NCI-H446 (cell line): ENCODE measurements at places on chromosomes 11 and 22.

- no peak for DNase-seq
Observed at GRCh38 chr11:2653198-2653551, 46.6 kb downstream of the KCNQ1OT1 start.

DNA sequence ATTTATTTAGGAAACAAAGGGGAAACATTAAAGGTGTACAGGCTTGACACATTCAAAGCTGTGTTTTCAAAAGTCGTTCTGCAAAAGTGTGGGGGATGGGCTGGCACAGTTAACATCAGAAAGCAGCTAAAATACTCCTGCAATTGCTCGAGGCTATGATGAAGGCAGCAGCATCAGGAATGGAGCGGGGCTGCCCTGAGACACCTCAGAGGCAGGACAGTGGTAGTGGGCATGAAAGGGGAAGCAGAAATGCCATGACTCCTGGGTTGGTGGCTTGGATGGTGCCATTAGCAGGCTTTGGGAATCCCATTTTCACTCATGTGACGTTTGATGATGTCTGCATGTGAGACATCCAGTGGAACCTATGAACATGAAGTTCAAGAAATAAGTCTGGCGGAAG, 646 bp downstream of the NCAPD3 start:
- no peak for DNase-seq

- no peak for DNase-seq
Observed at GRCh38 chr22:35782504-35782903, 64.8 kb downstream of the APOL5 start.

DNA sequence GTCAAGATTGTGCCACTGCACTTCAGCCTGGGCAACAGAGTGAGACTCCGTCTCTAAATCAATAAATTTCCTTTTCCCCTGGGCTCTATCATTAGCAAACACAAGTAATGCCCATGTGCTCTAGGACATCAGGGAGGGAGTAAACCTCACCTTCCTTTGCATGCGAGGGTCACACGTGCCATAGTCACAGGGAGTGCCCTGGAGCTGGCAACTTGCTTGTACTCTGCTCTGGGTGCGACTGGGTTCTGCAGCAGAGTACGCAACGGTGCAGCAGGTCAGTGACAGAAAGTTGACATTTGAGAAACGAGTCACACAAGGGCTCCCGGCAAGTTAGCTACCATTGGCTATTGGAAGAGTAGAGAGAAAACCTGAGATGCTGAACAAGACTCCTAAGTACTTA, 32.6 kb upstream of the CHKA start:
- DNase-seq, result no peak

DNA sequence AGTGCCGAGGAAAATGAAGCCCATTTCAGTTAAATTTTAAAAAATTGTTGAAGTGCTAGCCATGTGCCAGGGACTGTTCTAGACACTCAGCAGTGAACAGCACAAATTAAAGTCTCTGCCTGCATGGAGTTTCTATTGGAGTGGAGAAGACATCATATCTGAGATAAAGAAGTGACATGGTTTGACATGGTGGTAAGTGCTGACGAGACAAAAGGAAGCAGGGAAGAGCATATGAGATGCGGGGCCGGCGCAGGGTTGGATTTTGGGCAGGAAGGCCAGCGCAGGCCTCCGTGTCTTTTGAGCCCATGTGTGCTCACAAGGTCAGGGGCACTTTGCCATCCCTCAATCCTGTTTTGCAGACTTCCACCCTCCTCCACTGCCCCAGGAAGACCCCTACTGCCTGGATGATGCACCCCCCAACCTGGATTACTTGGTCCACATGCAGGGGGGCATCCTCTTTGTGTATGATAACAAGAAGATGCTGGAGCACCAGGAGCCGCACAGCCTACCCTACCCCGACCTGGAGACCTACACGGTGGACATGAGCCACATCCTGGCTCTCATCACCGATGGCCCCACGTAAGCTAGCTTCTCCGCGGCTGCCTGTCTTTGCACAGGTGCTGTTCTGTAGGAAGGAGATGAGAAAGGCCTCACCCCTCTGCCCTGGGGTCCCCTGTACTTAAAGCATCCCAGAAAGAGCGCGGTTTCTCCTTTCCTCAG, 29.6 kb downstream of the AMPD3 start:
- DNase-seq, result no peak

DNA sequence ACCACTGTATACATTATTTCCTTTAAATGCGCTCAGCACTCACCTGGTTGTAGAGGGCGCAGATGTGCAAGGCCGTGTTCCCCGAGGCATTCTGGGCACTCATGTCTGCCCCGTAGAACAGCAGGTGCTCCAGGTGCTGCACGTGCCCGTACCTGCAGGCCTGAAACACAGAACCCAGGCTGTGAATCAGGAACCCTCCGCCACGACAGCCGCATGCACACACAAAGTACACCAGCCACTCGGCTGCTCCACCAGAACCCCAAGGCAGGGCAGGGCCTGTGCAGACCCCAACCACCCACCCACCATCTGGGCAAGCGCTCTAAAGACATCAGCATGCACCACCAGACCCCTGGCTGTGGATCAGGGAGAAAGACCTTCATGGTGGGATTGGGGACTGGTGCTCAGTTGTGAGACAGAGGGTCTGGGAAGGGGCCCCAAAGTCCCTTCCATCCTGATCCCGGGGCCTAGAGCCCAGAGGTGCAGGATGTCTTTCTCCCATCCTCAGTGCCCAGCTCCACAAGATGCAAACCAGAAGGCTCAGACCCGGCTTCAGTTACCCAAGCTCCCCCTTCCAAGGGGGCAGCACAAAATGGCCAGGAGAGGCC, 177.2 kb downstream of the SHANK2 start:
- no peak for DNase-seq

- DNase-seq, result no peak
Observed at GRCh38 chr22:48565901-48566501, 1261.7 kb downstream of the BRD1 start.

DNA sequence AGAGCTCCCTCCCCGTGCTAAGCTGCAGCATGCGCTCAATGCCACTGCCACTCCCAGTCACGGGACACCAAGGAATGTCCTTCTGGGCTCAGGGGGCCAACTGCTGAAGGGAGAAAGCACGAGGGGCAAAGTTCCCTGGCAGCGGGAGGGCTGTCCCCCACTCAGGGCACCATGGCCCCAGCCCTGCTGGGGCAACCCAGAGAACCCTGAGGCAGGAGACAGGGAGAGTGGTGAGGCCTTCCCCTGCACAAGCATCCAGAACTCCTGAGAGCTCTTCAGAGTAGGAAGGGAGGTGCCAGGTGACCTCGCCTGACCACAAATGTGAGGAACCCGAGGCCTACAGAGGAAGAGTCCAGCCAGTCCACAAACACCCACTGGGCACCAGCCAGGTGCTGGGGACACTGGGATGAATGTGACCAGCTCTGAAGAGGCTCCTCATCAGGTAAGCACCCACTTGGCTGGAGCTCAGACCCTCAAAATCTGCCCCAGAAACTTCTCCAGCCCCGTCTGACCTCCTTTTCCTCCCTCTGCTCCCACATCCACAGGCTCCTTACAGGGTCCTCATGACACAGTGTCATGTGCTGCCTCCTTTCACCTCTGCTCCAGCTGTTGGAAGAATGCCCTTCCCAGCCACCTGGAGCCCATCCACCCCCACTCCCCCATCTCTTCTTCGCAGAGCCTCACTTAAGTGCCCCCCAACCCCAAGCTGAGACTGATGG, 15.6 kb downstream of the GDPD5 start:
- DNase-seq, result no peak
